ENCODE measurements at places on chromosomes 2 and 18.

GRCh38 chr2:168584911-168585310 is 128.8 kb downstream of the CERS6 start:
- DNase-seq, result peak; percentile 43

GRCh38 chr2:222835143-222835822 is 25.6 kb upstream of the ACSL3 start:
- no peak for DNase-seq

DNA sequence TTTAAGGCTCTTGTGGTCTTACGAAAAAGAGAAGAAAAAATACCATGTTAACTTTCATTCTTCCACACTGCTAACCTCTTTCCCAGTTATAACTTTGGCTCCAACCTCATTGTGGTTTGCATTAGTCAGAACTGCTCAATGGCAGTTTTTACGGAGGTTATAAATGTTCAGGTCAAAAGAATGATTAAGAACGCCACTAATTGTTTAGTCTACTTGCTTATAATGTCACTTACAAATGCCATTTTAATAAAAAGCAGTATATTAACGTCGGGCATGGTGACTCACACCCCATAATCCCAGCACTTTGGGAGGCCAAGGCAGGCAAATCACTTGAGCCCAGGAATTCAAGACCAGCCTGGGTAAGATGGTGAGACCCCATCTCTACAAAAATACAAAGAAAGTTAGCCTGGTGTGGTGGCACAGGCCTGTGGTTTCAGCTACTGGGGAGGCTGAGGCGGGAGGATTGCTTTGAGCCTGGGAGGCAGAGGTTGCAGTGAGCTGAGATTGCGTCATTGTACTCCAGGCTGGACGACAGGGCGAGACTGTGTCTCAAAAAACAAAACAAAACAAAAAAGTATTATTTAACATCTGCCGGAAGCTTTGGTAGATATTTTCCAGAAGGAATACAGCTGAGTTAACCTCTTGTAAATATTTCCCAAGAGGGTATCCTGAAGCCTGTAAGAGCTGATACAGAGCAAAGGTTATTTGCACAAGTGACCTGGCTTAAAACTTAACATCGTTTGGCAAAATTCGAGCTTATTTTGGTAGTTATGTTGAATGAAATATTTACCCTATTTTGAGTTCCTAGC is 5.1 kb downstream of the AGPS start:
- no peak for DNase-seq

GRCh38 chr2:153478289-153479261 is at the start of gene RPRM:
Gene RPRM (minus strand): TSS chr2:153478762. CDS start chr2:153478565, 197 bp downstream.
- no peak for DNase-seq

GRCh38 chr18:31197676-31198075 is 35.0 kb upstream of the DSC1 start:
- no peak for DNase-seq

- no peak for DNase-seq
These were observed 73.7 kb upstream of the DPP10 start for GRCh38 chr2:114368705-114369104.

DNA sequence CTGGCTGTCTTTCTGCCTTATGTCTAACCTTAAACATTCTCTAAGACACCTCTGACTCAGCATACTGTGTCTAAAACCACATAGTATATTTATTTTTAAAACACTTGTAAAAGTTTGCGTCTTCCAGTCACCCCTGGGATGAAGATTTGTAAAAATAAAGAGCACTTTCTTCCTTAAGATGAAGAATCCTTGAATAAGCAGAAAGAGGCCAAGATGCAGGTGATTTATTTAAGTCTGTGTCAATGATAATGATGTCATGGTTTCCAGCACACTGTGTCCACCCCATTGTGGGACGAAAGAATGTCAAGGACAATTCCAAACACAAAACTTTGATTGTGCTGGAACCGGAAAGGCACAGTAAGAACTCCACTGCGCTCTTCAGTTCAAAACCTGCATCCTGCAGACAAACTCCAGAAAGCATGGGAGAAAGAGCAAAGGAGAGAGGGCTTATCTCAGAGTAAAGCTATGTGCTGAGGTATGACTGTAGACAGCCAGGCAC is 92.9 kb downstream of the ZEB2 start:
- no peak for DNase-seq

GRCh38 chr2:233165895-233166661 is 85.4 kb upstream of the ATG16L1 start:
- no peak for DNase-seq

GRCh38 chr2:202054679-202055078 is 18.4 kb upstream of the KIAA2012 start:
- no peak for DNase-seq

DNA sequence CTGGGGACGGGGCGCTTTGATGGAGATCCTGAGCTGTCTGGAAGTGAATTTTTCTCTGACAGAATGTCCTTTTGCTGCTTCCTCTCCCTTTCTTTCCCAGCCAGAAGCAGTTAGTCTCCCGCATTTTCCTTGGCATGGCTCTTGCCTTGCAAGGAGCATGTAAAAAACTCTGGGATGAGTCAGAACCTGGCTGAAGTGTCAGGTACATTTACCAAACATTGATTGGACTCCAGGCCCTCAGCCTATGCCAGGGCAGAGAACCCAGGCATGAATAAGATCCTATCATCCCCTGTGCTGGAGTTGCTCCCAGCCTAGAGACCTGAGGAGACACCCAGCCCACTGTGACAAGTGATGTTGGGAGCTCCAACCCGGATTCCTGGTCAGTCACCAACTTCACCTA is 21.6 kb downstream of the STON1 start:
- DNase-seq, result no peak

GRCh38 chr18:58402247-58402646 is 226.6 kb downstream of the ALPK2 start:
- peak; percentile 67 for DNase-seq

DNA sequence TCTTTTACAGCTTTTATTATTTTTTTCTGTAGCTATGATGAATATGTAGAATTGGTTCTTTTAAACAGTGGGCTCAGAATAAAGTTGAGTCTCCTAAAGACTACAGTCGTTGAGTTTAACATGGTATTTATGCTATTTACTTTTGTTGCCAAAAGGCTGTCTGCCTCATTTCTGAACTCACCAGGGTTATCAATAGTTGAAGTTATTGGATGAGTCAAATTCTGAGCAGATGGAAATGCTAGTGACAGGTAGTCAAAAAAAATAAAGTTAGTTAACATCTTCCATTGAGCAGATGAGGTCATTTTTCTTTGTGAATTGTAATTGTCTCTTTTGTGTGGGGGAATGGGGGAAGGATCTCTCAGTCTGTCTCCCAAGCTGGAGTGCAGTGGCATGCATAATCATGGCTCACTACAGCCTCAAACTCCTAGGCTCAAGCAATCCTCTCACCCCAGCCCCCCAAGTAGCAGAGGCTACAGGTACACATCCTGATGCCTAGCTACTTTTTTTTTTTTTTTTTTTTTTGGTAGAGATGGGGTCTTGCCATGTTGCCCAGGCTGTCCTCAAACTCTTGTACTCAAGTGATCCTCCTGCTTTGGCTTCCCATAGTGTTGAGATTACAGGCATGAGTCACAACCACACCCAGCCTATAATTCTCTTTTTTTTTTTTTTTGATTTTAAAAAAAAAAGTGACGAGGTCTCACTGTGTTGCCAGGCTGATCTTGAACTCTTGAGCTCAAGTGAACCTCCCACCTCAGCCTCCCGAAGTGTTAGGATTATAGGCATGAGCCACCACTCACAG is 8.9 kb downstream of the PAPOLG start:
- DNase-seq, result no peak

GRCh38 chr2:189858291-189858690 is 74.0 kb downstream of the PMS1 start:
- no peak for DNase-seq

GRCh38 chr2:73917696-73918207 is 8.9 kb upstream of the DGUOK start:
- no peak for DNase-seq

DNA sequence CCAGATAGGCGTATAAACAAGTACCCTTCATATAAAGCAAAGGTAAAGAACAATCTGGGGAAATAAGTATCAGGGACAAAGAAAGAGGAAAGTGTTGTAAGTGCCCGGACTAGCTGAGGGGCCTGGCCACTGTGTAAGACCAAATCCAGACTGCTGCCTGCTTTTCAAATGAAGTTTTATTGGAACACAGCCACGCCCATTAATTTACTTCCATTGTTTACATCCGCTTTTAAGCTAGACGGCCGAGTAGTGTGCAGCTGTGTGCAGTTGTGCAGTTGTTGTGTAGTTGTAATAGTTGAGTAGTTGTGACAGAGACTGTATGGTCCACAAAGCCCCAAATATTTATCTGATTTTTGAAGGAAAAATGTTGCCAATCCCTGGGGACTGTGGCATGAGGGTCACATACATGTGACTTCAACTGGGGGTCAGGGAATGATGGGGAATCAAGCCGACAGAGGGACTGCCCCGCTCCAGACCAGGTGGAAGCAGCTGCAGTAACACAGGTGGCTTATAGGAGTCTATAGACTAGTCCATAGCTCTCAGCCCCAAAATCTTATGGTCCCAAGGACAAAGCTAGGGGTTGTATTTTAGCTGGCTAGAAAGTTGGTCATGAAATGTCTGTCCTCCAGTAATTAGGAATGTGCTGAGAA is 30.0 kb downstream of the FHL2 start:
- no peak for DNase-seq

GRCh38 chr2:223225266-223225665 is 173.3 kb downstream of the KCNE4 start:
- DNase-seq, result no peak

- no peak for DNase-seq
These were observed 9.0 kb downstream of the CCDC68 start for GRCh38 chr18:54950221-54950620.

- DNase-seq, result no peak
These were observed 238.5 kb upstream of the ERBB4 start for GRCh38 chr2:212777020-212777491.

DNA sequence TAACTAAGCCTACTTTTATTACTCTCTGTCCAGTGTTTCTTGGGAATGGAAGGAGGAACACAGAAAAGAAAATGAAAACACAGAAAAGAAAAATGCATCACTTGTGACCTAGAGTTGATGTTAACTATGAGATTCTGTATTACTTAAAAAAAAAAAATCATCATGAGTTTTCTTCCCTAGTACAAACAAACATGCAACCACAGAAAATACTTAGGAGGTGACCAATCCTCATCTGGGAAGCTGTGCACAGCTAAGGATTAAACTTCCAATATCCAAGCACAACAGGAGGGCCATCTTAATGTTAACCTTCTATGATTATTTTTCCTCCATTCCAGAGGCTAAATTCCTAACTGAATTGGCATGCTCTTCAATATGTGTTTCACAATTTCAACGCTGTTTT is 1140.4 kb downstream of the LRP1B start:
- no peak for DNase-seq

DNA sequence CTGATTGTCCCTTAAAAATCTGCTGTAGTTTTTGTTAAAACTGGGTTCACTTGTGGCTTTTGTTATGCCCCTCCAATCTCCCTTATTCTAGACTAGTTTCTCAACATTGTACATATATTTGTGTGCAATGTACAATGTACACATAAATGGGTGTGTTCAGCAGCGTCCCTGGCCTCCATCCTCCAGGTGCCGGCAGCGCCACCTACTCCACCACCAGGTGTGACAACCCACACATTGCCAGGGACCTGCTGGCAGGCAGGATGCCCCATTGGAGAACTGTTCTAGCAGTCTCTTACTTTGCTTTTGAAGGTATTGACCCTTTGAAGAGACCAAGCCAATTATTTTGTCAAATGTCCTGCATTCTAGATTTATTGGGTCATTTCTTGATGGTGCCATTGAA is 75.4 kb downstream of the SH3RF3 start:
- DNase-seq, result no peak

- no peak for DNase-seq
These were observed 33.3 kb downstream of the SPP2 start for GRCh38 chr2:234083572-234084348.

- DNase-seq, result no peak
These were observed 60.4 kb upstream of the SIX2 start for GRCh38 chr2:45069684-45070083.

DNA sequence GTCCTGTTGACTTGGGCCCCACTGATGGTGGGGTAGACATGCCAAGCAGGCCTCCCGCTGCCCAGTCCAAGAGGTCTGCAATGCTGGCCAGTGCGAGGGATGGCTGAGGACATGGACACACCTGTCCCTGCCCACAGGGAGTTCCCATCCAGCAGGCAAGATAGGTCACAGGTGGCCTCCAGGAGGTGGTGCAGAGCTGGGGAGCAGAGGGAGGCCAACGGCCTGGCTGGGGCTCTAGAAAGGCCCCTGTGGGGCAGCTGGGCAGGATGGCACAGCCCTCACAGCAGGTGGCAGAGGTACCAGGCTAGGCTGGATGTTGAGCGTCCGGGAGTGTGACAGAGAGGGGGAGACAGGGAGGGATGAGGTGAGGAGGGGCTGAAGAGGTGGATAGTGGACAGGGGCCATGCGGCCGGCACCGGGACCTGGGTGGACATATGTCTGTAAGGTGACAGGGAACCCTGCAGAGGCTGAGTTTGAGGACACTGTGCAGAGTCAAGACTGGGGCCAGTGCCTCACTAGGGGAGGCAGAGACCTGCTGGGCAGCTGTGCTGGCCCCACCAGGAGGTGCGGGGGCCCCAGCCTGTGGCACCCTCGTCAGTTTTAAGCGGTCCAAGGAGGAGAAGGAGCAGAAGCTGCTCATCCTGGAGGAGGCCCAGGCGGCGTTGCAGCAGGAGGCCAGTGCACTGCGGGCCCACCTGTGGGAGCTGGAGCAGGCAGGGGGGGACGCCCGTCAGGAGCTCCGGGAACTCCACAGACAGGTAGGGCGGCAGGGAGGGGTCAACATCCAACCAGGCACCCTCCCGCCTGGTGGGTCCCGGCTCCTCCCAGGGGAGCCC is 34.3 kb upstream of the SNED1 start:
- no peak for DNase-seq

DNA sequence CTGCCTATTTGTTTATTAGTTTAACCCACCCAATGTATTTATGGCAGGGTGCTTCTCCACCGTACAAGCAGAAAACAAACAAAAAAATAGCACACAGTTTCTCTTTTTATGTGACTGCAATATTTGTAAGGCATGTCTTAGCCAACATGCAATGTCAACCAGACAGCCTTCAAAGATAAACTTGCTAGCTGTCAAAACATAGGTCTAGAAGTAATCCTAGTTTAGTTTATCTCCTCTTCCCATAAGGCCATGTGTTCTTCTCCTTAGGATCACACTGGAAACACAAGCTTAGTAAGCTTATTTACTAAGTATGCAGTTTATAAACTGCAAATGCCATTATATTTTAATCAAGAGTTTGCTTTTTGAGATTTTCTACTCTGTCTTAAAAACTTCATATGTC is 75.6 kb downstream of the LDAH start:
- DNase-seq, result no peak

- DNase-seq, result no peak
These were observed 51.6 kb upstream of the CCBE1 start for GRCh38 chr18:59748628-59749360.

- no peak for DNase-seq
These were observed 32.6 kb upstream of the SLC40A1 start for GRCh38 chr2:189613077-189613636.

- DNase-seq, result no peak
These were observed 134.2 kb downstream of the DNAH7 start for GRCh38 chr2:195934484-195934883.

DNA sequence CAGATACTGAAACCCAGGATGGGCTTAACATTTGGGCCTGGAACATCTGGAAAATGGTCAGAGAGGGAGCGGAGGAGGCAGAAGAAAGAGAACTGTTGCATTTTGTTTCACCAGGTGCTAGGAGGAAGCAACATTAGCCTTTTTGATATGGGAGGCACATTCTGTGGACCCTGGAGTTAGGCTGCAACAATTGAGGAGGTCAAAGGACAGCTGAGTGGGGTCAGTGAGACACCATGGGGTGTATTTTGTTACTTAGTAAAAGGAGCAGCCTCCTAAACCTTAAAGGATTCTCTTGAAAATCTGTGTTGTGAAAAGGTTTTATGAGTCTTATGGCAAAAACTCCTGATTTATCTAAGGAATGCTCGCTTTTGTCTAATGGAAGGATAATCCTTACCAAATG is 124.9 kb downstream of the GREB1L start:
- DNase-seq, result no peak

All from NCI-H187 treated with DMSO at 0.1 percent for 48 hours (cell line).